ENCODE measurements at places on chromosomes 2 and 18.

- DNase-seq = no peak
Measured at GRCh38 chr2:220664272-220665107, 907.6 kb downstream of the EPHA4 start.

GRCh38 chr2:181058378-181059269 is 78.2 kb downstream of the UBE2E3 start:
- DNase-seq = no peak

DNA sequence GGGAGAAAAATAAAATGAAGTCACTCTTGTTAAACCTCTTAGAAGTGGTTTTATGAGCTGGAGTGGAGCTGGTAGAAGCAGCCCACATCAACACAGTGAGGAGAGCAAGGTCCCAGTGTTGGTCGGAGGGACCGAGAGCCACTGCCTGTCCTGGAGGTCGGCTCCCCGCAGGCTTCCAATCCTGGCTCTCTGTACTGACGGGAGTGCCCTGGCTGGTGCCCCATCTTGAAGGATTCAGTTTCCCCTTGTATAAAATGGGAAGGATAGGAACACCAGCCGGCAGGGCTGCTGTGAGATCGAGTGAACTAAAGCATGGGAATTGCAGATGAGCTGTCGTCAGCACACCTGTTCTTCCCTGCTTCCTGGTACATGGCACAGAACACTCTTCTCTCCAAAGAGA is 104.3 kb upstream of the ID2 start:
- DNase-seq = no peak

DNA sequence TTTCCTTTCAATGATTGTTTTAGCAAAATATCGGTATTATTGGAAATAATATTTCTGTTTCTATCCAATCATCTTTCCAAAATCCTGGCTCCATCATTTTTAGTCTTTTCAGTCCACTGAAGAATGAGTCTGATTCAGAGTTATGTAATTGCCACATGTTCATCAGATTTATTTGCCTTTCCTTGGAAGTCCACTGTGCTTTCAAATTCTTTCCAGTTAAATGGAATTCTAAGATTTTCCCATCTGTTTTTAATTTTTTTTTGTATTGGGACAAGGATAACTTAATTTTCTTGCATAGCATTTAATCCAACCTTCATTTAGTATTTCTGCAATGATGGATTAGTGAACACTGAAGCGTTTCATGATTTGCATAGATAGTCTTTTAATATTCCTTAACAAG is 521.5 kb upstream of the NRXN1 start:
- DNase-seq = no peak

DNA sequence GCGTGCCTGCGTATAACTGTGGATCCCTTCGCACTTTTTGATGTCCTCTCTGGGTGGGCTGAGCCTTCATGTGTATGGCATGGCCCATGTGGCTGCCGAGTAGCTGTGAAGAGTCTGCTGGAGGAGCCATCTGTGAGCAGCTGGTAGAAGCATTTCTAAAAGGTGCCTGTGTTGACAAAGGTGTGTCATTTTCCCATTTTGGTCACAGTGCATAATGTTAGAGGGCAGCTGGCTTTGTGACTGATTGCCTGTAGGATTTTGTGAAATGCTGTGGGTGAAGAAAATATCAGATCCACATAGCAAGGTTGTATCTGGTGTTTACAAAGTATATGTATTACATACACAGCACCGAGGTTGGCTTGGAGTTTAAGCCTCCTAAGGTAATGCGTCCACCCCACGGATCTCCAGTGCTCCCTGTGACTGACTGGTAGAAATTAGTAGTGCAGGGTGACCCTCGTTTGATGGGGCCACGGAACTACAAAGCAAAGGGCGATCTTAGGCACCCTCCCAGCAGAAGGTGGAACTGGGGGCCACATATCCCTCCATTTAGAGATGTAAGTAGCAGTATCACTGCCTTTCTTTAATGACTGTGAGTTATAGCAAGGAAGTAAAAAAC is 16.5 kb downstream of the GATA6 start:
- no peak for DNase-seq

DNA sequence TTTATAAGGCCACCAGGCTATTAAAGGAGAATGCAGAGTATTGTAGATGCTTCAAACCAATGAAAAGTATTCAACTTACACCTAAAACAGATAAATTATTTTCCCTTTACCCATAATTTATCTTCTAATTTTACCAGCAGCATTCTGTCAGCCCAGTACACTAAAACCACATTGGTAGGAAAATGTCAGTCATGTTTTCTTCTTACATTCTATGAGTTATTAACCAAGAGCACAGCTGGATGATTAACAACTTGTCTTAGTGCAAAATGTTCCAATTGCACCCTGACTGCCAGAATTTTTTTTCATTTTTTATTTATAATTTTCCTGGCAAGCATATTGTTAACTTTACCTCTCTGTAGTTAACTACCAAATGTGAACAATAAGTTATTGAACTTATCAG is 79.0 kb upstream of the WDR75 start:
- no peak for DNase-seq

DNA sequence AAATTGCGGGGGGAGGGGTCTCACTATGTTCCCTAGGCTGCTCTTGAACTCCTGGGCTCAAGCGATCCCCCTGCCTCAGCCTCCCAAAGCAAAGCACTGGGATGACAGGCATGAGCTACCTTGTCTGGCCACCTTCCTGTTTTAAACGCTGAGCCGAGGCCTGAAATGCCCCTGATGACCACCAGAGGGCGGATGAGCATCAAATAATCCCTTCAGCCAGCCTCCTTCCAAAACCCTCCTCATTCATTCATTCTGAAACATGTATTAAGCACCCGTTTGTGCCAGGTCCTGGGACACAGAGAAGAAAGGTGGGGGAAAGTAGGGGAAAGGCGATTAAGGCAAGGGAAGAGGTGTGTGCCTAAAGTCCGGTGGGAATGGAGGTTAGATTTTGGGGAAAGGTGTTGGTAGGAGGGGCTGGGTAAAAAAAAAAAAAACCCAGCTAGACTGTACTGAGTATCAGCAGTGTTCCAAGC is 30.7 kb upstream of the PTMA start:
- peak; percentile 23 for DNase-seq

DNA sequence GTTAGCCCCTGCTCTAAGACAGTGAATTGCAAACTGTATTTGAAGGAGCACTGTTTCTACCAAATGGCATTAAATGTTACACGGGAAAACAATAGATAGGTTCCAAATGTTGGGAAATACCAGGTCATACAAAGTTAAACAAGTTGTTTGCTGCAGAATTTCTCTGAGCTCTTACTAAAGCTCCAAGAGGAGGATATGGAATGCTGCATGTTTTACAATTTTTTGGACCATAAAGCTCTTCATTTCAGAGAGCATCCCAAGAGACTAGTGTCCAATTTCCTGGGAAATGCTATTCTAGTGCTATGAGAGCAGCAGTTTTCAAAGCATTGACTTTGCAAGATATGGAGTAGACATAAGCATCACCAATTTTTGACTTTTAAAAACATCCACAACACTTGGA is 155.6 kb upstream of the CCDC68 start:
- DNase-seq = no peak
